ENCODE measurements at places on chromosomes 4 and X. TPM values are rescaled to one million over a fixed set of nuclear protein-coding genes. Genes with fewer than 3 reads are reported as not detected.

Gene SASH3
- total RNA-seq, result not detected

Gene OTUD6A
- not detected for total RNA-seq

Gene PRSS12
- total RNA-seq, result 8.9 TPM

Gene EXOC1L
- total RNA-seq, result not detected

Gene GLRA2
- total RNA-seq, result not detected

Gene STARD8
- 1.8 TPM for total RNA-seq

Gene ADH7
- not detected for total RNA-seq

Gene GABRA4
- not detected for total RNA-seq

Gene PLP1
- not detected for total RNA-seq

Gene EFHC2
- 1.2 TPM for total RNA-seq

Gene UGT2A1
- total RNA-seq, result not detected

Gene DRP2
- total RNA-seq, result 1.3 TPM

Gene MAP7D2
- total RNA-seq, result under 0.01 TPM

Gene SUPT20HL1
- total RNA-seq, result not detected

Gene MAGEB2
- not detected for total RNA-seq

Gene HEPH
- total RNA-seq, result 8.5 TPM

Gene TRPC3
- total RNA-seq, result 1.6 TPM

Gene TBC1D9
- 13.8 TPM for total RNA-seq

Gene NPNT
- total RNA-seq, result not detected

Gene UGT2B15
- total RNA-seq, result not detected

Gene CLGN
- total RNA-seq, result 3.0 TPM

Gene FHDC1
- total RNA-seq, result 0.16 TPM

Gene ART3
- not detected for total RNA-seq

Gene NR0B1
- total RNA-seq, result 0.13 TPM

Gene FABP2
- total RNA-seq, result not detected

Gene CXorf49
- not detected for total RNA-seq

Gene TREX2
- not detected for total RNA-seq

Gene DSPP
- total RNA-seq, result not detected

Gene RPA4
- total RNA-seq, result 0.72 TPM

Gene EGFL6
- not detected for total RNA-seq

Gene UGT8
- not detected for total RNA-seq

Gene DMD
- total RNA-seq, result 8.9 TPM

Gene LUZP4
- total RNA-seq, result not detected

Gene DMRTC1
- not detected for total RNA-seq

Gene EMCN
- not detected for total RNA-seq

Gene CPE
- total RNA-seq, result 42.9 TPM

Gene OPHN1
- 3.1 TPM for total RNA-seq

Gene SLC9B1
- not detected for total RNA-seq

Gene LDOC1
- total RNA-seq, result 13.3 TPM

Gene ANOS1
- 0.24 TPM for total RNA-seq

Gene XPNPEP2
- 1.3 TPM for total RNA-seq

Gene RBM41
- total RNA-seq, result 12.5 TPM

Gene ABLIM2
- not detected for total RNA-seq

Gene RBMX
- 213 TPM for total RNA-seq

All from epithelial cell of alveolus of lung (primary cell).